SK-N-DZ (cell line): ENCODE measurements at places on chromosomes 1 and 21.

DNA sequence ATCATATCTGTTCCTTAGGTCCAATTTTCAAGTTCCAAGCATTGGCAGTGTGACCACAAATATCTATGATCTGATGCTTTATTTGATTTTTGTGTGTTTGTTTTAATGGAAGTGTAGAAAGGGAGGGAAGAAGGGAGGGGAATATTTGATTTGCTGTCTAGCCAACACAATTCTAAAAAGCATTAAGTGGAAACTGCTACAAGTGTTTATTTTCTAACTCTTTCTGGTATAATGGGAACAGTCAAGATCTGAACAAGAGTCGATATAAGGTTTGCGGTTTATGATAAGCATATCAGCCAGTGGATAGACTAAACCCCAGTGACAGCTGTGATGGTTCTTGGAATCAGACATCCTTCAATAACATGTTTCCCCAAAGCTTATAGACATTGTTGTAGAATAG, 267.8 kb upstream of the SNX7 start:
- no peak for DNase-seq

GRCh38 chr1:160636076-160636475, 10.8 kb downstream of the SLAMF1 start:
- no peak for DNase-seq

- no peak for DNase-seq
Observed at GRCh38 chr1:223650465-223650864, 15.0 kb downstream of the CAPN8 start.

DNA sequence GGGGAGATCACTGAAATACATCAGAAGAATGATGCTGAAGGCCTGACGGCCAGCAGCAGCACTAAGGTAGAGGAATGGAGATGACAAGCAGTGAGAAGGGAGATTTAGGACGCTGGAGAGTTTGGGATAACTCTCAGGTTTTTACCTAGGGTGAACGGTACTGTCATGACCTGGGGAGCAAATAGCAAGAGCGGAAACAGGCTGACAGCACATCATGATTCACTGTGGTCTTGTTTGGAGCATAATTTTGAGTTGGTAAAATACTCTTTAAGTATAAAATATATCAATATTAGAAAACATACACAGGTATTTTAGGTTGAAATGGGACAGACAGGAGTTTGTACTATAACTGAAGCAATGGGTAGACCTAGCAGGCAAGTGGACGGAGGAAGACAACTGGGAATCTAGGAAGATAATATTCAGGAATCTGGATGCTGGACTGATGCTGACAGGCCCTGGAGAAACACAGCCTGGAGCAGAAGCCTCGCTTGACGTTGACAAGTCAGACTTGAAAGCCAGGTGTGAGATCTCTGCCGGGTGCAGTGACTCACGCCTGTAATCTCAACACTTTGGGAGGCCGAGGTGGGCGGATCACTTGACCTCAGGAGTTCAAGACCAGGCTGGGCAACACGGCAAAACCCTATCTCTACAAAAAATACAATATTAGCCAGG, 33.3 kb downstream of the ALG14 start:
- DNase-seq, result no peak

GRCh38 chr1:43107664-43108063, 64.4 kb downstream of the EBNA1BP2 start:
- DNase-seq, result no peak

- no peak for DNase-seq
Observed at GRCh38 chr1:157279138-157279801, 141.1 kb upstream of the ETV3 start.

DNA sequence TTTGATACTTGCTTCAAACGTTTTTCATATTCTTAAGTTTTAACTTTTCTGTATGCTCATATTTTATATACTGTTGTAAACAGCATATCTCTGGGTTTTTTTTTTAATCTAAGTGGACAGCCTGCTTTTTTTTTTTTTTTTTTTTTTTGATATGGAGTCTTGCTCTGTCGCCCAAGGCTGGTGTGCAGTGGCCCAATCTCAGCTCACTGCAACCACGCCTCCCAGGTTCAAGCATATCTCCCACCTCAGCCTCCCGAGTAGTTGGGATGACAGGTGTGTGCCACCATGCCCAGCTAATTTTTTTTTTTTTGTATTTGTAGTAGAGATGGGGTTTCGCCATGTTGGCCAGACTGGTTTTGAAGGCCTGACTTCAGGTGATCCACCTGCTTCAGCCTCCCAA, 1.2 kb downstream of the TBCE start:
- DNase-seq, result no peak

DNA sequence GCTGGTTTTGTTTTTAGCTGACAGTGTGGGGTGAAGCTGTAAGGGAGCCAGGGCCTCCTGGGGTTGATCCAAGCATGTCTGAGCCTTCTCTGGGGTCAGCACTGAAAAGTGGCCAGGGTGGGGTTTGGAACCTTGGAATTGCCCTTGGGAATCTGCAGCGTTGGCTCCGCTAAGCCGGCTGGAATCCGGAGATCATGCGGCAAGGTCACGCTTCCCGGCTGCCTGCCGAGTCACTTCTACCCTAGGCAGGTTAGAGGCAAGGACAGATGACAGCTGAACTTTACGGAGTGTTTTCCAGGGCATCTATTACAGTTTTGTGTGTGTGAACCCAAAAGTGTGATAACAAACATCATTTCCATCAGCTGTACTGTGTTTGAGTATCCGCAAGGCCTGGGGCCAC, 17.1 kb downstream of the ABCG1 start:
- no peak for DNase-seq

GRCh38 chr1:199855580-199855979, 171.9 kb upstream of the NR5A2 start:
- no peak for DNase-seq

DNA sequence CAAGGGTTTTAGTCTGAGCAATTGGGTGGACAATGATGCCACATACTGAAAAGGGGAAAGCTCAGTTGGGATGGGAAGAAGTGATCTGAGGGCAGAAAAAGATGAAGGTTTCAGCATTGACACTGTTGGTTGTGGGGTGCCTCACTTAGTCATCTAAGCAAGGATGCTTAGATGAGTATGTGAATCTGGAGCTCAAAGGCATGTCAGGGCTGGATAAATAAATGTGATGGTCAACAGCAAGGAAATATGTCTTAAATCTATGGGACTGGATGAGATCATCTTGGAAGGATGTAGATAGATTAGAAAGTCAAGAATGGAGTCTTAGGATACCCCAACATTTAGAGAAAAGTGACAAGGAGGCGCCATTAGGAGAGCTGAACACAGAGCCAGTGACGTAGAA, 114.6 kb downstream of the ZBTB18 start:
- no peak for DNase-seq

- DNase-seq, result no peak
Observed at GRCh38 chr1:184210862-184211261, 159.3 kb downstream of the TSEN15 start.

- DNase-seq, result no peak
Observed at GRCh38 chr21:41232013-41232412, 64.1 kb downstream of the BACE2 start.

DNA sequence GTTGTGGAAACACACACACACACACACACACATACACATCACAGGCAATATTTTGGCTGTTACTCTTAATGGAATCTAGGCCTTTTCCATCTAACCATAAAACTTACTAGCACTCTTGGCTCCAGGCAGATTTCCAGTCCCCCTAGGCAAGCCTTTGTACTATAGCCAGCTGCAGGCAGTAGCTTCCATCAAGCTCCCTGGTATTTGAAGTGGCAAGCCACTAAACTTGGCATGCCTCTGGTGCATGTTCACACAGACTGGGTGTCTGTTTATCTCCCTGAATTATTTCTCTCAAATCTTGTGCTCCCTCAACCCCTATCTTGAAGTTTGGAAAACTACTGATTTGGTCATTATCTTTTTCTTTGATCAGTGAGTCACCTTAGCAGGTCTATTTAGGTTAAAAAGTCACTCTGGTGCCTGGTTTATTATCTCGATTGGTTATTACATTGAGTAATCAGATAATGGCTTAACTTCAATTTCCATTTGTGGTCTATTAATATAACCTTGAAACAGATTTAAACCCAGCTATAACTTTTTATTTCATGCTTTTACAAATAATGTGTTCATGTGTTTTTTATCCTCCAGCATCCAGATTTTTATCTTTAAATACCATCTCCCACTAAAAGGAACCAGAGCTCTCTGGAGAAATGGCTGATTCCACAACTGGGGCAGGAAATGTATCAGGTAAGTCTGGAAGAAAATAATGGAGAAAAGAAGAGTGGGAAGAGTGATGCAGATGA, 2.7 kb upstream of the RBM15 start:
- DNase-seq, result peak; percentile 12

GRCh38 chr1:45686288-45687013, at the start of gene GPBP1L1:
GPBP1L1 (minus strand) TSS chr1:45686533; CDS start chr1:45659087, 27,446 bp downstream.
- DNase-seq, result peak; percentile 90

DNA sequence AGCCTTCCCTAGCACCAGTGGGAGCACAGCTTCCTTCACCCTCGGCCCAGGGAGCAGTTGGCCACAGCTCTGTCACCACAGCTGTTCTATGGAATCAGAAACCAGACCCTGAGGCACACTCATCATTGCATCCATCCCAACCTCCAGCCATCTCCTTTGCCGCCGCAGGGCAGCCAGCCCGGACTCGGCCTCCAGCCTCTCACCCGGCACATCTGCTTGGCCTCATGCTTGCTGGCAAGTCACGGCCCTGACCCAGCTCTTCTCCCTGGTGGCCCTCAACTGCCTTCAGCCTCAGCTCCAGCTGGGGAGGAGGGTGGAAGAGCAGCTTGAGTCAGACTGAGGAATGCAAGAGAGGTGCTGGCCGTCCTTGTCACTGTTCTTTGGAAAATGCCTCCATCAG, 59.8 kb downstream of the TOR1AIP2 start:
- no peak for DNase-seq

- DNase-seq, result no peak
Observed at GRCh38 chr21:44865561-44866280, 7.8 kb downstream of the PTTG1IP start.

DNA sequence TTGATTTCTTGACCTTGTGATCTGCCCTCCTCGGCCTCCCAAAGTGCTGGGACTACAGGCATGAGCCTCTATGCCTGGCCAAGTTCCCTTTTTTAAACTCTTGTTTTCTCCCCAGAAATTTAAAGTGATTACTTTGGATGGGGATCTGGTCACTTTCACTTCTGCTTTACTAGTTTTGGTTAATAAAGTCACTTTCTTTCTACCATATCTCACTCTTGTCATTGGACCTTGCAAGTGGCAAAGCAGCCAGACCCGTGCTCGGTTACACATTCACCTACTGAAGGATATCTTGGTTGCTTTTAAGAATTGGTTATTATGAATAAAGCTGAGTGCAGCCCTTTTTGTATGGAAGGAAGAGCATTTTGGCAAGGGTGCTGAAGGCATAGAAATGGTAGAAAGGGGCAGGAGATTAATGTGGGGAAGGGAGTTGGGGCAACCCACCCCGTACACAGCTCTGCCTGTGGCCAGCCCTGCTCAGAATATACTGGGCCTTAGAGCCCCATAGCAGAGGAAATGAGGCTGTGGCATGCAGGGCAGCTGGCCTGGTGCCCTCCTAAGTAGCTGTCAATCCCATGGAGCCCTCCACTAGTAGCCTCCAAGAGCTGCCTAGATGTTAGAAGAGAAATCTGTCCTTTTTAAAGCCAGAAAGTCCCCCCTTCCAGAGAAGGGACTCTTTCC, 40.7 kb downstream of the CD2 start:
- DNase-seq, result no peak

DNA sequence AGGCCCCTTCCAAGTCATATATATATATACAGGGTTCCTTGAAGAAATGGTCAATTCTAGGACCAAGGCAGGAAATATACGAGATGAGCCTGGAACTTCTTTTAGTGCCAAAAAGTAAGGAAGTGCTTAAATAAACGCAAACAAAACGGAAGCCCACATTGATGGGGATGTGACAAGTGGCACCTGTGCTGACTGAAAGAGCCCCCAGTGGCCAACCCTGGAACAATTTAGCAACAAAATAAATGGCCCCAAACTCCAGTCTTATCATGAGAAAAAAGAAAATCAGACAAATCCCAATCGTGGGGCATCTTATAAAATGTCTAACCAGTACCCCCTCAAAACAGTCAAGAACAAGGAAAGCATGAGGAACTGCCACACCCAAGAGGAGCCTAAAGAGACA, 17.7 kb downstream of the PLA2G5 start:
- DNase-seq, result no peak

GRCh38 chr1:118982266-118982665, 5.9 kb downstream of the TBX15 start:
- no peak for DNase-seq

DNA sequence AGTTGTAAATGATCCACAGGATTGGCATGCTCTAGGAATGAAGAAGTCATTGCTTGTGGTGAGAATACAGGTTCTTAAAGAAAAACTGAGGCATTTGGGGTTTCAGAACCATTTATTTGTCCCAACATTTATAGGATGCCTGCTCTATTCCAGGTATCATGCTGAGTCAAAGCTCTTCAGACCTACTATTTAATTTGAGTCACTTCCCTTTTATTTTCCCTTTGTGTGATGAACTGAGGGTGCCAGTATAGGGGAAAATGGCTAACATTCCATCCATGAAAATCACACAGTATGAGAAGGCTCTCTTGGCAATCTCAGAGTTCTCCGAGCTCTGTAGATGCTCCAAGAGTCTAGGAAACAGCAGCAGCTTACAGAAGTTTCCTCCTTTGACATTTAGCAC, 110.4 kb downstream of the RNF220 start:
- no peak for DNase-seq

GRCh38 chr1:102954576-102954975, 153.7 kb downstream of the COL11A1 start:
- DNase-seq, result no peak

GRCh38 chr1:91601554-91602376, 101.1 kb downstream of the CDC7 start:
- no peak for DNase-seq
